CD4-positive, alpha-beta T cell treated with Interleukin-21 for 1 hour (primary cell): ENCODE measurements at places on chromosomes 7 and 10.

- DNase-seq, result no peak
Measured at GRCh38 chr10:241451-241850, 106.2 kb downstream of the ZMYND11 start.

DNA sequence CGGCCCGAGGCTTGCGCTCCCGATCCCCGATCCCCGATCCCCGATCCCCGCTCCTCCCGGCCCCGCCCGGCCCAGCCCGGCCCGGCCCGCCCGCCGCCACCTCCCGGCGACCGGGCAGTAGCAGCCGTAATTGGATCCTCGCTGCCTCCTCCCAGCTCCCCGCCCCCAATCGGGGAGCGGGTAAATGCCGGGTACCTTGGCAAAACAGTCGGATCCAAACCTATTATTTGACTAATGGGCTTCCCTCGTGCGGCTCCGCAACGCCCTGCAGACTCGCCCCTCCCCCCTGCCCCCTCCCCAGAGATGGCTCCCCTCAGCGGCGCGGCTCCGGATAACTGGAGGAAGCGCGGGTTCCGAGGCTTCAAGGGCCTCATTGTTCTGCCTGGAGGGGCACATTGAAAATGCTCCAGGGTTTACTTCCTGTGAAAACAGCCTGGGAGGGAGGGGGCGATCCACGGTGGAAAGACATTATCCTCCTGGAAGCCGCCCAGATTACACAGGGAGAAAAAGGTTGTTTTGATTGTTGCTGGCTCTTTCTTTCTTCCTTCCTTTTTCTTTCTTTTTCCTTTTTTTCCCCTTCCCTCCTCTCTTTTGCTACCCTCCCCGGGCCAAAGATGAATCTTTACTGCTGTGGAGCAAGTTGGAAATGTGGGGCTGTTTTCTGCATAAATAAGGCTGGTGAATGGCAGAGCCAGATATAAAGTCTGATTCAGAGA lies 94.7 kb upstream of the ZMIZ1 start:
- peak; percentile 37 for DNase-seq

DNA sequence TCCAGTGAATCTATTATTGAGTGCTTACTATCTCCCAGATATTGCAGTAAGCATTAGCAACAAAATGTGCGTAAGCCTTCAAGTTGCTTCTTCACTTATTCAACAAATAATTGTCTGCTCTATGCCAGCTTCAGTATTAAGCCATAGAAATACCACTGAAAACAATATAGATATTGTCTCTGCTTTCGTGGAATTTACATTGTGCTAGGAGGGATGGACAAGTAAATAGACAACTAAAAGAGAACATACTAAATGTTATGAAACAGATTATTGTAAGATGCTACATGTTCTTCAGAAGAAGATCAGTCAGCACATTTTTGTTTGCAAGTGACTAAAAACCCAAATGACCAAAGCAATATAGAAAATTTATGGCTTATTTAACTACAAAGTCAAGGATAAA lies 27.3 kb downstream of the CFAP69 start:
- DNase-seq, result no peak

GRCh38 chr10:97601268-97602215 lies 12.0 kb downstream of the C10orf62 start:
- DNase-seq, result no peak

DNA sequence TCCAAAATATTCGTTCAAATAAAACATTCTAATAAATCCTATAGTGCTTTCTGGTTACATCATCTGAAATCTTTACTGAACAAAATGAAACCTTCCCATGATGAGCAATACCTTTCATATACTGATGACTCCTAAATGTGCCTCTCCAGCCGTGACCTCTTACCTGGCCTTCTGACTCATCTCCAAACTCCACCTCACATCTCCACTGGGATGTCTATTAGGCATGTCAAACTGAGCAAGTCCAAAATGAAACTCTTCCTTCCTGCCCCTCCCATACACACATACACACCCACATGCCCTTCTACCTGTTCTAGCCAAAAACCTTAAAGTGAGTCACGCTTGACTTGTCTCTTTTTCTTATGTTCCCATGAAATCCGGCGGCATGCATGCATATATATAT lies 22.9 kb downstream of the GSAP start:
- no peak for DNase-seq

GRCh38 chr7:17239046-17239445 lies 59.4 kb upstream of the AHR start:
- DNase-seq, result no peak

- no peak for DNase-seq
Measured at GRCh38 chr10:95260397-95260881, 30.4 kb downstream of the PDLIM1 start.

DNA sequence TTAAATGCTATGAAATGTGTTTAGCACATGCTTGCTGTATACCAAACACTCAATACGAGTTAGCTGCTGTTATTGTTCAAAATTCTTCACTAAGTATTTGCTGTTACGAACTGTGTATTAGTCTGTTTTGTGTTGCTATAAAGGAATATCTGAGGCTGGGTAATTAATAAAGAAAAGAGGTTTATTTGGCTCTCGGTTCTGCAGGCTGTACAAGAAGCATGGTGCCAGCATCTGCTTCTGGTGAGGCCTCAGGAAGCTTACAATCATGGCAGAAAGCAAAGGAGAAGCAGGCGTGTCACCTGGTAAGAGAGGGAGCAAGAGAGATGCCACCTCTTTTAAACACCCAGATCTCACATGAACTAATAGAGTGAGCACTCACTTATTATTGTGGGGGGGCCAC lies 1.6 kb downstream of the UBE2D4 start:
- DNase-seq, result no peak

- no peak for DNase-seq
Measured at GRCh38 chr7:143327903-143328302, 12.0 kb downstream of the CLCN1 start.

DNA sequence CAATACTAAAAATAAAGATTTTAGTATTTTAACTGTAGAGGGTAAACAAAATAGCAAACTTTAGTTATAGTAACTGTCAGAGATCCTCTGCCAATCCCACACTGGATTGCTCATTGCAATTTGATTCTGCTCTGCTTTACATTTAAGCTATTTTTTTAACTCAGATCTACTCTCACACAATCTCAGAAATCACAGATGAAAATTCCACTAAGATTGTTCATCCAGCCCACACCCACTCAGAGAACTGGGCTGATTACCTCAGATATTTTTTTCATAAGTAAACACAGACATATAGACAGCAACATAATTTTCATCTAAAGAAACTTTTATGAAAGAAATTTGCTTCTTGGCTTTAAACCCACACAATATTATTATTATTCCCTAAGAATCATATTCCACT lies 7.0 kb downstream of the OSBPL3 start:
- no peak for DNase-seq

DNA sequence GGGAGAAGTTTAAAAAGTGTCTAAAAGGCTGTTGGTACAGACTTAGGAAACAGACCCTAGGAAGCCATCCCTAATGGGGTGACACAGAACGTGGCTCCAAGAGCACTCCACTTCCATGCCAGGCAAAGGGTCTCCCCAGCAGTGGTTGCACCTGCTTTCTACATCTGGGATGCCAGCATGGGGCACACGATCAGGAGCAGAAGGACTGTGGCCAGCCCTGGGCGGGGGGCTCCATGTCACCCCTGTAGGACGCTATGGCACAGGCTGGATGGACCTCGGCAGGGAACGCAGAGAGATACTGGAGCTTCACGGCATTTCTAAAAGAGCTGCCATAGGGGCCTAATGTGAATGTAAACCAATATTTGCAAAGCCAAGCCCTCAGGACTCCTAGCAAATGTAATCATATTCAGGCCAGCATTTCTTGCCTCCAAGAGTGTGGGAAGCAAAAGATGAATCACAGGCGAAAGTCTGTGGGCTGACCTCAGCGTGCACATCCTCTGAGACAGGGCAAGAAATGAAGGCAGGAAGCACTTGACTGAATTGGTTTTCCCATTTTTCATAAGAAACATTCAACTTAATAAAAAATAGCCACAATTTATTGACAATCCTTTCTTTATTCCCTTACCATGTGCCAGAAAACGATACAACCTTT lies 93.9 kb downstream of the ATXN7L1 start:
- DNase-seq, result no peak
